ENCODE measurements at places on chromosomes 6 and 20. TPM values are rescaled to one million over a fixed set of nuclear protein-coding genes. Genes with fewer than 3 reads are reported as not detected.
A peak's percentile ranks its signal among the peaks of the same experiment; 100 is the strongest.

GRCh38 chr20:21523281-21523868 is 9.5 kb upstream of the NKX2-2 start:
- DNase-seq, result no peak

DNA sequence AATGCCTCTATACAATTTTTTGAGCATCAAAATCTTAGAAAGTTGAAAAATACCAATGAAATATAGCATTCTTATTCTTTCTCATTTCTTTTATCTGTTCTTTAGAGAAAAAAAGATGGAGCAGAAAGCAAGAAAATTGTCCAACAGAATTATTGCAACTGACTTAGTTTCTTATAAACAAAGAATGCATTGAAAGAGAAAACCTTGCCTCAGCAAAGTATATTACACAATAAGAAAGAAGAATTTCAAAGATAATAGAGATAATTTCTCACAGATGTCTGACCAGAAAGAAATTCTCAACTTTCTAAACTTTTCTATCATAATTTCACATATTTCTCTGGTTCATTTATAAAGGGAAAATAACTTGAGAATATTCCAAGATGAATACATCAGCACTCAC is 47.0 kb upstream of the PRND start:
- no peak for DNase-seq

The CCN2 gene
- 916 TPM for total RNA-seq

The KIF13A gene
- total RNA-seq, result 28.9 TPM

The BTN1A1 gene
- total RNA-seq, result not detected

DNA sequence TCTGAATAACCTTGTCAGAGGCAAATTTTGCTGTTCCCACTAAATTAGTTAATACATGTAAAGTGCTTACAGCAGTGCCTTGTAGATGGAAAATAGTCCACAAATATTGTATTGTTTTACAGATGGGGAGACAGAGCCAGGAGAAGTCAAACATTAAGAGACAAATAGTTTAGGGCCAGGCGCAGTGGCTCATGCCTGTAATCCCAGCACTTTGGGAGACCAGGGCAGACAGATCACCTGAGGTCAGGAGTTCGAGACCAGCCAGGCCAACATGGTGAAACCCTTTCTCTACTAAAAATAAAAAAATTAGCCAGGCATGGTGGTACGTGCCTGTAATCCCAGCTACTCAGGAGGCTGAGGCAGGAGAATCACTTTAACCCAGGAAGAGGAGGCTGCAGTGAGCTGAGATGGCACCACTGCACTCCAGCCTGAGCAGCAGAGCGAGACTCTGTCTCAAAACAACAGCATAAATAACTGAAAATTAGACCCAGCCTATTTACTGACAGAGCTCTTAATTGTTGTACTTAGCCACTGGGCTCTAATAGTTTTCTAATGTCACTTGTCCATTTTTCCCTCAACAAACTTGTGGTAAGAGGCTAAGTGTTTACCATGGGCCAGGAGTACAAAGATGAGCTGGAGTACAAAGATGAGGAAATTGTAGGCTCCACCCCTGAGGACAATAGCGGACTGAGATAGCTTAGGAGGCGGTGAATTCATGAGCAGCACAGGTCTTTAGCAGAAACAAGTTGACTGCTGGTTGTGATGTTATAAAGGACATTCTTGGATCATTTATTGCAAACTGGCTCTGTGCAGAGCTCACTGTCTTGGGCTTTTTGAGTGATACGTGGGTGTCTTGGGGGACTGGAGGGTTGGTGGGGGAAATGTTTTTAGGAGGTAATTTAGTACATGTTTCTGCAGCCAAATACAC is 6.4 kb downstream of the ZSWIM3 start:
- no peak for DNase-seq

- no peak for DNase-seq
These were observed 6.1 kb downstream of the GSTA5 start for GRCh38 chr6:52834481-52834880.

DNA sequence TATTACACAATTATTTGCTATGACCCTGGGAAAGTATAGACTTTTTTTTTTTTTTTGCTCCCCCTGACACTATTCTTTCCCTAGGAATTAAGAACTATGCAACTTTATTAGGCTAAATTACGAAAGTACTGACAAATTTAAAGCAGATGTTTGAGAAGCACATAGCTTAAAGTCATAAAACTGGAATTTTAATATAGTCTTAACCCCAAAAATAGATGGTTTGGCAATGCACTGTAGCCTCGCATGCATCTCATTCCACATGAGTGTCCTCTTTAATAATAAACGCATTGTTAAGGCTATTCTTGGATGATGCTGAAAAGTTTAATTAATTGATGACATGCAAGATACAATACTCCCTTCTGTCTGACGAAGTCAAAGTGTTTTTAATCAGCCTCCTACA is 49.3 kb downstream of the TBC1D7 start:
- no peak for DNase-seq

The IRF4 gene
- total RNA-seq, result 1.3 TPM

The MYL9 gene
- 717 TPM for total RNA-seq

The POU3F2 gene
- not detected for total RNA-seq

The COL21A1 gene
- 24.5 TPM for total RNA-seq

DNA sequence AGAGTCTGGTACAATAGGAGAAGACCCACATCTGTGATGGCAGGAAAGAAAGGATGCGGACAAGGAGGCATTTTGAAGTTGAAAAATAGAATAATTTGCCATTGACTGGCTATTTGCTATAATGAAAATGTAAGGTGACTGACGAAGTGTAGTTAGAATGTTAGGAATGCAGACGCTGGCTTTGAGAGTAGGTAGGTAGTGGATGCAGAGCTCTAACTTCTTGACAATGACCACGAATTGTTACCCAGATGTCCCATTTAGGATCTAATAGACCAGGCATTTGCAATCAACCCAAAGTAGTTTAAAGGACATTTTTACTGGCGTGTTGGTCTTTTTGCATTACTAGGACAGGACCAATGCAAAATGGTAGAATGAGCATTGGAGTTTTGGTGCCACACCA is 14.2 kb downstream of the MLIP start:
- no peak for DNase-seq

DNA sequence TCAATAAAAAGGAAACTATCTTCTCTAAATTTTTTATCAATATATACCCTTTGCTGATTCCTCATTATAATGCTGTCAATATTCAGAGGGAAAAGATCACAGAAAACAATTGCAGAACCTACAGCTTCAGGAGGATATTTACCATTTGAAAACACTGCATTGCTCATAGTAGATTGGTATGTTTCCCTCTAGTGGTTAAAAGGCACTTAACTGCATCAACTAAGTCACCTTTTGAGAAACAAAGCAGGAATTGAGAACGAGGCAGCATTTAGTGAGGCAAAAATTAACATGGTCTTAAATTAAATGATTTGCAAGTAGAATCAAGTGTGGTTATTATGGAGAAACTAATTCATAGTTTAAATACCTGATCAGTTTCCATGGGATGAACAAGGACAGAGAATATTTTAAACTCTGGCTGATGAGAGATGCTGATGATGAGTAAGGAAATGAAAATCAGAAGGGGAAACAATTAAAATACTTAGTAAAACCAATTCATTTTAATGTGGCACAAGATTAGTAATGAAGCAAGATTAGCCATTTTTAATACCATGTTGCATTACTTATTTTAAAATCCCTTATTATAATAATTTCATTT is 642.1 kb downstream of the EPHA7 start:
- no peak for DNase-seq

DNA sequence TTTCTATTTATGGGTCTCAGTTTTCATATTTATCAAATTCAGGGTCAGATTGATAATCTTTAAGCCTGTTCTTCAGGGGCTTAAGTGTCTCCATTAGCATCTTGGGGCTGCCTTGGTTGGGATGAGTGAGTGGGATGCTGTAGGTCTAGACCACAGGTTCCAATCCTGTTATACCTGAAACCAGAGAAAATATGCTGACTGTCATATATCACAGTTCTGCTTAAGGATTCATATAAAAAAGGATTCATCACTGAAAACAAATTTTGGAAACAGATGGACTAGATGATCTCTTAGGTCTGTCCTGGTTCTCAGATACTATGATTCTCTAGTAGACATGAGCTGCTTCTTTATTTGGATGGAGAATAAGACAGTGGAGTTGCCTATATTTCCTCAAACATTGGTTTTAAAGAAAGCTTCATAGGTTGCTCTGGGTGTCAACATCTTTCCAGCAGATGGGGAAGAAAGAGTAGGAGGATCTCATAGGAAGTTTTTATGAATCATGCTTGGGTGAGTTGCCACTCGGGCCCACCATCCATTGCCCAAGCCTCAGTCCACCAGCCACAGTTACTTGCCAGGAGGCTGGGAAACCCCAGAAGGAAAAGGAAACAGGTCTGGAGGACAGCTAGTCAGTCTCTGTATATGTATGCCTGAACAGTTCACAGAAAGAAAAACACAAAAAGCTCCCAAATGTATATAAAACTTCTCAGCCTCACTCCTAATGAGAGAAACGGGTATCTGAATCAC is 42.9 kb upstream of the MAP7 start:
- no peak for DNase-seq

GRCh38 chr20:38221119-38221589 is 39.4 kb downstream of the KIAA1755 start:
- peak; percentile 82 for DNase-seq

DNA sequence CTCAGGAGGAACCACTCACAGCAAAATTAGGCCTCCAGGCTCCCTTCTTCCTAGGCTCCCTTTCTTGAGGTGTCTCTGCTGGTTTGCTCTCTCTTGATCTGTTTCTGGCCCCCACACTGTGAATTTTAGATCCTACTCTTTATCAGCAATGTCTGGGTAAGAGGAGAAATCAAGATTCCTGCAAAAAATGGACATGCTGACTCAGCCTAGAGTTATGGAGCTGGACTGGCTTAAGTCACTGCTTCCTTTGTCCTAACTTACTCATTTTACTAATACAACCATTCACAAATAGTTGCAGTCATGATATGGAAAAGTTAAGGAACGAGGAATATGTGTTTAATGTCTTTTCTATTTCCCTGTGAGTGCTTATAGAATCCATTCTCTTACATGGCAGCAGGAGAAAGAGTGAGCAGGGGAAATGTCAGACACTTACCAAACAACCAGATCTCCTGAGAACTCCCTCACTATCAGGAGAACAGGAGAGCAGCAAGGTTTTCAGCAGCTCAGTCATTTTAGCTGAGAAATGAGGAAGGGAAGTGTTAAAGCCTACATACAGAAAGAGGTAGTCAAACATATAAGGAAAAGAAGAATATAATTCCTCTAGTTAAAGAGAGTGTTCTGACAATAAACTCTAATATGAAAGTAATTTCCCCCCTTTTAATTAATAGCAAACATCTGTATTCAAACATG is 160.8 kb downstream of the PDE7B start:
- no peak for DNase-seq

The FAXC gene
- not detected for total RNA-seq

DNA sequence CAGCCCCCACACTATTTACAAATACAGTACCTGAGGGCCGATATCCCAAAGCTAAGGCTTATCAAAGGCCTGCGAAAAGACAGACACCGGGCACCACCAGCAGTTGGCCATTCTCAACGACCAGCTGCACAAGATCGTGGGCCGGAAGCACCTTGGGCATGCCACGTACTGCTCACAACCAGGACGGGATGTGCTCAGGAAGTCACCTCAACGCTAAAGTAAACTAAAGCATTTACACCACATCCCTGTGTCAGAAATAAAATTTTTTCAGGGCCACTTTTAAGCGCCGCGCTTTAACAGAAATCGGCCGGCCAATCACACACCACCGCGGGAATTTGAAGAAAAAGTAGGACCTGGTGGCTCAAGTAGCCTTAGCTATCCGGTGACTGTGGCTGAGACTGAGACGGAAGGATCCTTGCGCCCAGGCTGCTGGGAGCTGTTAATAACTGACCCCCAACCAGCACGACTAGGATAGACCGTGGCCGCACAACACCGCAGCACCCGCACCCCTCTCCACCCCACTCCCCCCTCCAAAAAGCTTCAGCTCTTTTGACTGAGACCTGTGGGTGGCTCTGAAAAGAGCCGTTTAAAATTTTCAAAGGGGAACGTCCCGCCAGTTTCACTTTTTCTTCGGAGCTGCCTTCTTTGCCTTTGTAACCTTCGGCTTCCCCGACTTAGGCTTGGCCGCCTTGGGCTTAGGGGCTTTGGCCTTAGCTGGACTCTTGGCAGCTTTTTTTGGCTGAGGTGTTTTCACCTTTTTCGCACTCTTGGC is 131.2 kb upstream of the BTN3A2 start:
- peak; percentile 78 for DNase-seq

GRCh38 chr6:138500045-138500665 is 861 bp upstream of the NHSL1 start:
- DNase-seq, result no peak

- DNase-seq, result no peak
These were observed 350.1 kb upstream of the TSHZ2 start for GRCh38 chr20:52622081-52622480.

DNA sequence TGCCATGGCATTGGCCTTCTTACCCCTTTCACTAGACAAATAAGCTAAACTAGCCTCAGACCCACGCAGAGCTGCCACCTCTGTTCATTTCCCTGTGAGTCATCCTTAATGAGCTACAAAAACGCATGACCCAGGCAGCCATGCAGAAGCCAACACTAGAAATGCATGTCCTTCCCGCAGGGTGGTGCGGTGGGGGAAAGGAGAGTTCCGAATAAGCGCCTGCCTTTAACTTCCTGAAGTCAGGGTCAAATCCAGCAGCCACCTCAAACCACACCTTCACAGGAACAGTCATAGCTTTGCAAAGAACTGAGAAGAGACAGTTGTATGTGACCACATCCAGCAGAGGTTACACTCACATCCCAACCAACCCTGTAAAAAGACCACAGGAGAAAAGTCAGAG is 40.4 kb downstream of the IRF4 start:
- no peak for DNase-seq

DNA sequence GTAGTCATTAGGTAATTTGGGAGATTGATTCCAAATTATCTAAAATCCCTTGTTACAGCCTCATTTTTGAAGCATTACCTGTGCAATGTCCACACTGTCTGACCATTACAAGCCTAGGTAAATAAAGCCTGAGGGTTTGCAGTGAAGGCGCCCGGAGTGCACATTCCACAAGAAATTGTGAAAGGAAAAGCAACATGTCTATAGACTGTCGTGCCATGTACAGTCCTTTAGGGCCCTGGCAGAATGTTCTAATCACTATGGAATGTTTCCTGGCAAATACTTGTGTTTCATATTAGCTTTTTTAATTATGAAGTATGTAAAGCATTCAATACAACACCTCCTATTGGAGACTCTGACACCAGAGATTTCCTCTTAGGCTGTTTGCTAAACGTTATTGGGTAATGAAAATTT is 28.9 kb downstream of the PREP start:
- no peak for DNase-seq

DNA sequence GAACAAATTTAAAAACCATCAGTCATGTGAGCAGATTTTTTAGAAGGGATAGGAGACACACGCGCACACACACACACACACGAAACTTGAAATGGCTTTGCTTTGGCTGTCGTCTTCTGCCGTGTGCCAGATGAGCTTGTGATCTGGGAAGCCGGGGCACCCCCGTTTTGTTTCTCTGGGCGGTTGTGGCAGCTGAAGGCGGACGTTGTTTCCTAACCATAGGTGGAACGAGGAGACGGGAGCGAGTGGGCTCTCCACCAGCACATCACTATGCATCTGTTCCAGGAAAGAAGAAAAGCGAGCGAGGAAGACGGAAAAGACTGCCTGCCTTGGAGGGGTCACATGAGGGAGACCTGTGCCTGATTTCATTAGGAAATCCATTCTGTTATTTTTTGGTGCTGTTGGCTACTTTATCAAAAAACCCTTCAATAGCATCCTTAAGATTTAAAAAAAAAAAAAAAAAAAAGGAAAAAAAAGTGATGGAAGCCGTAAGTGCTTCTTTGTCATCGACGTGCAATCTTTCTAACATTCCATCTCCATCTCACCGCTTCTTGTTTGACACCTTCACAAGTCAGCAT is 142.1 kb downstream of the DTNBP1 start:
- no peak for DNase-seq

The IMPG1 gene
- total RNA-seq, result not detected

The SNRNP48 gene
- total RNA-seq, result 1.3 TPM
